ENCODE measurements at places on chromosomes 3 and 15.
A peak's percentile ranks its signal among the peaks of the same experiment; 100 is the strongest.

- no peak for DNase-seq
Observed at GRCh38 chr3:140505213-140505612, 172.7 kb upstream of the TRIM42 start.

- DNase-seq: no peak
Observed at GRCh38 chr3:41290736-41291135, 91.4 kb downstream of the CTNNB1 start.

DNA sequence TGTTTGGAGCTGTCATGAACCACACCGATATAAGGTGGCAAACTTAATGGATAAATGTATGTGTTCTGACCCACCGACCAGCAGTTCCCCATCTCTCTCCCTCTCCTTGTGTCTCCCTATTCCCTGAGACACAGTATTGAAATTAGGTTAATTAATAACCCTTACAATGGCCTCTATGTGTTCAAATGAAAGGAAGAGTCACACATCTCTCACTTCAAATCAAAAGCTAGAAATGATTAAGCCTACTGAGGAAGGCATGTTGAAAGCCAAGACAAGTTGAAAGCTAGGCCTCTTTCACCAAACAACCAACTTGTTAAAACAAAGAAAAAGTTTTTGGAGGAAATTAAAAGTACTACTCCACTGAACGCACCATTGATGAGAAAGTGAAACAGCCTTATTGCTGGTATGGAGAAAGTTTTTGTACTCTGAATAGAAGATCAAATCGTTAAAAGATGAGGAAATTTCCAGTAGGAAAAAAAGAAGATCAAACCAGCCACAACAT, 15.0 kb downstream of the ATR start:
- no peak for DNase-seq

- DNase-seq: no peak
Observed at GRCh38 chr3:54600441-54601204, 327.2 kb downstream of the LRTM1 start.

DNA sequence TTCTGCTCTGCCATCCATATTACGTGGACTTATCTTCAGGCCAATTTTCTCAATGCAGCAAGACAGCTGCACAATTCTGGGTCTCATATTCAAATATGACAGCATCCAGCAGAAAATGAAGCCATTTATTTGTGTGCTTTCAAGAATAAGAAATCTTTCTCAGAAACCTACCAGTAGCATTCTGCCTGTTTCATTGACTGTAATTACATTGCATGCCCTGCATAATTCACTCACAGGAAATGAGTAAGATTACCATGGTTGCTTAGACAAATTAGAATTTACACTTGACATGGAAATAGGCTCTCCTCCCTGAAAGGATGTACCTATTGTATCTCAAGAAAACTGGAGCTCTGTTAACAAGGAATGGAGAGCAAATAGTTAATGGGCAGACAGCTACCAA, 346.6 kb upstream of the DCBLD2 start:
- DNase-seq: peak; percentile 30

DNA sequence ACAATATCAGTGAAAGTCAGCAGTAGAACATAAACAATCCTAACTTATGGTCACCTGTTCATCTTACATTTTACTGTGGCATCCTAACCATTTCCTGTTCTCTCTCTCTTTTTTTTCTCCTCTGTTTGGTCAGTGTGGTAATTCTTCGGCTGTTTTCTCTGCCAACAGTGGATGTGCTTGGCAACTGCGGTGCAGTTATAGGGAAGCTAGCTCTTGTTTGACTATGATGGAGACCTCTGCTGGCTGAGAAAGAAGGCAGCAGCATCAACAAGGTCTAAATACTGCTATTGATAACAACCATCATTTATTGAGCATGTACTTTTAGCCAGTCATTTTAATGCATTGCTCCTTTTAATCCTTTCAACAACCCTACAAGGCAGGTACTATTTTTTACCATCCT, 723 bp upstream of the DRD3 start:
- peak; percentile 55 for DNase-seq

DNA sequence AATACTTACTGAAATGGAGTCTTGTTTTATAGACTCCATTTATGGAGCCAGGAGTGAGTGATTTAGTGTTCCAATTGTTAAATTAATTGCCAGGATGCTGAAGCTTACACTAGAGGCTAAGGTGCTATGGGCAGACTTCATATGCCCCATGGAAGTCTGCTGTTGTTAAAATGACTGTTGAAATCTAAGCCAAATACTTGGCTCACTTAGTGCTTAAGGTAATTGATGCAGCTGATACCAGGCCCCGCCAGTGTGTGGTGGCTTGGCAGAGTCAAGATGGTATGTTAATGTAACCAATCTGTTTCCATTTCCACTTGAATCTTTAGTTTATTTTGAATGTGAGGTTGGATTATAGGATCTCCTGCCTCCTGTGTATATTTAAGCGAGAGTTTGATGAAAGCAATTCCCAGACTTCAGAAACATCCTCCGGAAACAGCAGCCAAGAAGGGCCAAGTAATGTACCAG, 187.1 kb downstream of the ITPR1 start:
- DNase-seq: no peak

DNA sequence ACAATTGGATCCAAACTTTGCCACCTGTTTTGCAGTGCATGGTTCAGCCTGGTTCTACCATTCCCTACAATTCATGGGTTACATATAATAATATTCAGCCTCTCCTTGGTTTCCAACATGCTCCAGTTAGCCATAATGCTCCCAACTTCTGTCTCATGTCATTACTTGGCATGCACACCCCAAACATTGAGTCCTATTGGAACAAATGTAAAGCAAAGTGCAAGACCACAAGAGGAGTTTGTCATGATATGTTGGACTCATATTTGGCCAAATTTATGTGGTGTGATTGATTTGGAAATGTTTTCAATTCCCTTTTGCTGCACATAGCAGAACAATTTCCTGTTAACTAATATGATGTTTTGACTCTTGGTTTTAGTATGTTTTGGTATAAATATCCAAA, 50.2 kb downstream of the KCNAB1 start:
- DNase-seq: no peak

DNA sequence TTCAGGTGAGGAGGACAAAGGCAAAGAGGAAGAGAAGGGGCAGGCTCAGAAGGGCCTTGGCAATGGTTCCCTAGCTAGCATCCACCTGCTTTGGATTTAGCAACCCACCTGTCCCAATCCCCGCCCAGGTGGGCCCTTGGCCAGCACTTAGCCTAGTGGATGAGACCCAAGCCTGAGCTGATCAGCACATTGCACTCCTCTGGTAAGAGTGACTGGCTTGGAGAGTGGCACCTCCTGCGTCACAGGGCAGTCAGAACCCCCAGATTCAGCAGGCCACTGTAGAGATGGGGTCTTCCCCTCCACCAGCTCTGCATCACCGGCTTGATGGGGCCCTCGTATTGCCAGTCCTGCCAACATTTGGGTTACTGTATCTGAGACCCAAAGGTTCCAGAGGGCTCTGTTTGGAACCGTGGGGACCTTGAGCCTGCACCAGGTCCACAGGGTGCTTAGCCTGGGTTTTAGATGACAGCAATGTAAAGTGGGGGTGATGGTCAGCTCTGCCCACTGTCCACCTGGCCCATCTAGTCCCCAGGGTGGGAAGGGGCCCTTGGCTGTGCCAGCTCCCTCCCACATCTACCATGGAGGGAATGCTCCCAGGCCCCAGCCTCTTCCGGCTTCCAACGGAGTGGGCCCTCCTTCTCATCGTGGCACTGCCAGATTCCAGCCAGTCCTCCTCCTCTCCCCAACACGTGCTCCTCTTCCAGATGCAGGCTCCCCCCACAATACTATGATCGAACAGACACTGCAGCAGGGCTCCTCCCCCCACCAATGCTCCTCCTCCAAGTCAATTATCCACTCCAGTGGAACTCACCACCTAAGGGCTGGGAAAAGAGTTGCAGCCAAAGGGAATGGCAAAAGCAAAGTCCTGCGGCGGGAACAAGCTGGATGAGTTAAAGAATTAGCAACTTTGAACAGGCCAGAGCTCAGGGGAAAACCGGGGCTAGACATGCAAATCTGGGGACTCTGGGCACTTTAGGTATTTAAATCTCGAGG, 45.7 kb downstream of the LHFPL4 start:
- DNase-seq: no peak

- DNase-seq: no peak
Observed at GRCh38 chr3:169295912-169296570, 367.5 kb downstream of the MECOM start.

DNA sequence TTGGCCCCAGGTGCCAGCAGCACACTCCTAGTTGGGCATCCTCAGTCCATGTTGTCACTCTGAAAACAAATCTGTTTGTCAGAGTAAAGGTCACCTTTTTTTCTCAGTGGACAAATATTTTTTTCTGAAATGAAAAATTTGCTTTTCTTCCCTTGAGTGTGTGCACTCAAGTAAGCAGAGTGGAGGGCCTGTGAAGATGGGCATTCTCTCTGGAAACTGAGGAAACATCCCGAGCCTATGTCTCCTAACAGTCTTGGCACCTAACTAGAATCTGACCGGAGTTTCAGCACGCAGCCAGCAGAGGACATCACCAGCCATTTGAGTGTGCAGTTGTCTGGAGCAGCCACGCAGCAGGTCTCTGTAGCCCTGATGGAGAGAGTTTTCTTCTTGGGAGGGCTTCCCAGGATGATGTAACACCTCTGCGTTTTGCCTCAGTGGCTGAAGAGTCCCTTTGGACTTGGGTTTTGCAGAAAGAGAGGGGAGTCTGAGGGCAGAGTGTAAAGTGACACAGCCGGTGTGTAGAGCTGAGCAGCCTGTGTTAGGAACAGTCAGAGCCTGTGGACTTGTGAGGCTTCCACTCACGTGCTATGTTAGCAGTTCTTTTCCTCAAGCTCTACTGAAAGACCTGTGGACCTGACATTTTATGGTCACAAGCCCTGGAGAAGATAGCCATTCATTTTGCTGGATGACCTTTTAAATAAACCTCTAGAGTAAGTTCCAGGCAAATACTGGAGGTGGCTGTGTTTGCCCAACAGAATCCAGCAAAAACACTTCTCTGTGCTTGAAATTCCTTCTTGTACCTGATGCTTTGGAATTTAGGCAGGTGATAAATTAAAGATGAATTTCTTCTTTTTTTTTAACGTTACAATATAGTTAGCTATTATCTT, 51.6 kb downstream of the ABHD2 start:
- no peak for DNase-seq

DNA sequence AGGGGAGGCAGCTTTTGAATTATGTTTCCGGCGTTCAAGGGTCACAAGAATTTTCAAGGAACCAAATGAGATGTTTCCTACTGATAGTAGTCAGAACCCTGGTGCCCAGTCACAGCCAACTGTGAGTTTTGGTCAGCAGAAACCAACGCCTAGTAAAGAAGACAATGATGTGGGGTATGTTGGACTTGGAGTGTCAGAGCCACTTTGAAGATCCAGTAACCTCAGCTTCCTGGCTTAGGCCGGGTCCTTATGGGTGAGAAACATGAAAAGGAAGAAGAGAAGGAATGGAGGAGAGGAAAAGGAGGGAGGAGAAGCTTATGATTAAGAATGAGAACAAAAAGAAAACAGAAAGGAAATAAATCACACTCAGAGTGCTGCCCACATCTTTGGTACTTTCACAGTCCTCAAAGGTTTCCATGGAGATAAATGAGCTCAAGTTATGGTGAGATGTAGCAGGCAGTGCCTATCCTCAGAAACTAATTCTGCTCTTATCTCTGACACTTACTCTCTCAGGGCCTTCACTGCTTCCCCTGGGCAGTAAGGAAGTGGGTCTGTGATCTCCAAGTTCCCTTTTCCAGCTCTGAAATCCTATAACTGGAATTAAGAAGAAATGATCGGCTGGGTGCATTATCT, 2.0 kb upstream of the MCF2L2 start:
- no peak for DNase-seq

DNA sequence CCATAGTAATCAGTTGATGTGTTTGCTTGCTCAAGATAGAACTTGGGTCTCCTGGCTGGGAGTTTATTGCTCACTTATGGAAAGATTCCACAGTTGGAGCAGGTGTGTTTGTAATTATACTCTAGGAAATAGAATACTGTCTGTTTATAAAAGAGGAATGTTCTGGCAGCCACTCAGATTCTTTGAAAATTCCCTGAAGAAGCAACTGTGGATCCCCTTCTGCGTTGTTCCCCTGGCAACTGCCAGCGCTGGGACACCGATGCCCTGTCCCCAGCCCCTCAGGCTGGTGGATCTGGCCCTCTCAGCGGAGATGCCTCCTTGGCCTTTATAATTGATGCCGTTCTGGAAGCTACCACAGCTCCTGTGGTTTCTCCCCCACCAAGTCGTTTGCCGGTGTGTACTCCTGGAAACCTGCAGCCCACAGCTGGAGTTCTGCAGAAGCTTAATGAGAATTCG, 225.9 kb downstream of the ITPR1 start:
- DNase-seq: no peak

GRCh38 chr3:11156026-11156410, 1.7 kb downstream of the HRH1 start:
- no peak for DNase-seq

DNA sequence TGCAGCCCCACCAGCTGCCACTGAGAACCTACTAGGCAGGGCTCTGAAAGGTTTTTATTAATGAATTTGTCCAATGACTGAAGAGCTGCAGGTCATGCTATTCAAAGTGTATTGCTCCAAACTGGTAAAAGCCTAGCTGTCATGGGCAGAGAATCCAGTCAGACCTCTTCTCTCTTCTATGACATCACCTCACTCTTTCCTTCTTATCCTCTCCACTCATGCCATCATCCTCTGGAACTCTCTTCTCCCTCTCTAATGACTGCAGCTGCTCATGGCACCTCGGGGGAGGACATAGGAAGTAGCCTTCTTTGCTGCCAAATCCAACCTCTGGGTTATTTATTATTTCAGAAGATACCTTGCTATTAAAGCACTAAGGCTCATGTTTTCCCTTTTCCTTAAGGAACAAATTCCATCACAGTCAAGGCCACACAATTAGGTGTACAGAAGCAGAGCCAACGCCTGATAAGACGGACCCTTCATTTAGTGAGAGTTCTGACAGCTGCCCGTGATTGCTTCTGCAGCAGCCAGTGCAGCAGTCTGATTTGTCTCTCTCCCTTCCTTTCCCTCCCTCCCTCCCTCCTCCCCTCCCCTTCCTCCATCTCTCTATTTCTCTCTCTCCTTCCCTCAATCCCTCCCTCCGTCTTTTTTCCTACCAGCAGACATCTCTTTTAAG, 87.0 kb upstream of the ONECUT1 start:
- DNase-seq: no peak

- peak; percentile 59 for DNase-seq
Observed at GRCh38 chr15:74322558-74323180, 44.8 kb downstream of the CYP11A1 start.
